ENCODE measurements at places on chromosomes 11 and 22.

- no peak for DNase-seq
Observed at GRCh38 chr11:79045800-79046304, 395.0 kb downstream of the TENM4 start.

DNA sequence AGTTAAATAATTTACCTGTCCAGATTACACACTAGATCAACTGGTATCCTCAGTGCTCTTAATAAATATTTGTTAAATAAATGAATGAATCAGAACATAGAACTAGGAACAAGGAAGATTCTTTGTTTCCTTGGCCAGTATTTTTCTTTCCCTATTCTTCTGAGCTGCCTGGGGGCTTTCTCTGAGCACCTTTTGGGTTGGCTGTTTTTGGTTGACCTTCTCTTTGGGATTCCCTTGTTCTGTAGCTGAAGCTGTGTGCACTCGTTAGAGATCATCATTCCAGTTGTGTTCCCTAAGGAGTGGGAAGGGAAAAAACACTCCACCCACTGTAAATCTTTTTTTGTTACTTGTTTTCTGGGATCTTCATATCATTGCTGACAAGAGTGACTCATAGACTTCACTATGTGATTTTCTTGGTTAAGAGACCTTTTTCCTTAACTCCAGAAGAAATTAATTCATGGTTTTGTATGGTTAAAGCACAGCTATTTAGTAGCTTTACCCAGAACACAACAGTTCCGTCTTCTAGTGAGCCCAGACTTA is 84.3 kb downstream of the STIM1 start:
- no peak for DNase-seq

DNA sequence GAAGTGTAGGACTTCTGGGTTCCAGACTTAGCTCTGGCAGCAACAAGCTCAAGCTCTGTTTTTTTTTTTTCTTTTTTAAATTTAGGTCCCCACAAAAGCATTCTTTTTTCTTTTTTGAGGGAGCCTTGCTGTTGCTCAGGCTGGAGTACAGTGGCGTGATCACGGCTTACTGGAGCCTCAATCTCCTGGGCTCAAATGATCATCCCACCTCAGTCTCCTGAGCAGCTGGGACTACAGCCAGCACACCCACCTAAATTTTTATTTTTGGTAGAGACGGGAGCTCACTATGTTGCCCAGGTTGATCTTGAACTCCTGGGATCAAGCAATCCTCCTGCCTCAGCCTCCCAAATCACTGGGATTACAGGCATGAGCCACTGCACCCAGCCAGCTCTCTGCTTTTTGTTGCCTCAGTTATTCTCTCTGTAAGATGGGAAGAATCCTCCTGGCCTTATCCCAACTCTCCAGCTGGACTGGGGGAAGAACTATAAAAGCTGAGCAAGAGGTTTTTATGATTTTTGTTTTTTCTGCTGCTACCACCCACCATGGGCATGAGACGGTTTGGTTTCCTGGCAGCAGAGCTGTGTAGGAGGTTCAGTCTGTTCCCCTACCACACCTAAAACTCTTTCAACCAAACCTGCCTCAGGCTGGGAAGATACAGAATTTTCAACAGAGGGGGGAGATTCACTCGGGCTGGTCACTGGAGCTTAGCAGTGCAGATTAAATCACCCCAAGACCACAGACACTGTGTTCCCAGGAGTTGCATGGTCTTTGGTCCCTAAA is 11.6 kb upstream of the MTFP1 start:
- DNase-seq: no peak

GRCh38 chr11:75351791-75352587 is 528 bp upstream of the ARRB1 start:
- peak; percentile 88 for DNase-seq

- DNase-seq: peak; percentile 89
Observed at GRCh38 chr11:35525501-35526175, at the start of gene PAMR1. PAMR1 (minus strand) TSS chr11:35525616; CDS start chr11:35525585, 31 bp downstream.

- peak; percentile 75 for DNase-seq
Observed at GRCh38 chr11:75597636-75598035, 35.6 kb downstream of the SERPINH1 start.

- DNase-seq: no peak
Observed at GRCh38 chr11:126603486-126603885, 248.0 kb downstream of the ST3GAL4 start.

DNA sequence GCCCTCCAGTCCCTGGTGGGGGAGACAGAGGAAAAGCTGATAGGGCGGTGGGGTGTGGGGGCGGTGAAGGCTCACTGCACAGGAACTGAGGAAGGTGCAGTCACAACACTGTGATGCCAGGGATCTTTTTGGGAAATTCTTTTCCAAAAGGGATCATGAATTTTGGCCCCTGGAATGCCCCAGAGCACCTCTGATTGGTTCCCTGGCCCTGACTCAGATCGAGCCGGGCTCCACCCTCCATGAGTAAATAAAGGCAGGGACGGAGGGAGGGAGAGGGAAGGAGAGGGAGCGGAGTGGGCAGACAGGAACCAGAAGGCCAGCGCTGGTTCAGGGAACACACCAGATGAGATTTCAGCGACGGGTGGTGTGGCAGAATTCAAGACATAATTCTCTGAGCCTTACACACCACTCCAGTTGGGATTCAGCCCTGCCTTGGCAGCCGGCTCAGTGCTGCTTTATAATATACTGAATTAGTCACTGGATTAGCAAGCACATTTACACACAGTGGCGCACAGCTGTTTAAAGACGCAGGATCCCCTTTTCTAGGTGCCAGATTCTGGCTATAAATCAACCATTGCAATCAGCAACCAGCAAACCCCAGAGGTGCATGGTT is 80.3 kb downstream of the ETS1 start:
- DNase-seq: no peak

GRCh38 chr11:109963101-109963500 is 130.1 kb upstream of the ZC3H12C start:
- no peak for DNase-seq

DNA sequence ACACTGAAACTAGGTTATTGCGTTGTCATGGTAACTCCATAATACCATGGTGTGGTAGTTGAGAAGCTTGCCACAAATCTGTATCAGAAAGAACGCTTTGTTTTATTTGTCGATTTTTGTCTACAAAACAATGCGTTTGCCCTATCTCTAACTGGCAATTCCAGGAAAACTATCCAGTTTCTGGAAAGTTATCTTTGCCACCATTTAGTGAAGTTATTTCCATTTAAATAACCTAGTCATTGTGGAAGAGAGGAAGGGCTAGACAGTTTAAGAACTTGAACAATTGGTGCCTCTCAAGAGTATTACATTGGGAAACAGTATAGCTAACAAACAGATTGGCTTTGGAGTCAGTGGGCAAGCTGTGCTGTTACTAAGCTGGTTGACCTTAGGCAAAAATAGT is 7.9 kb downstream of the HSD17B12 start:
- DNase-seq: no peak

DNA sequence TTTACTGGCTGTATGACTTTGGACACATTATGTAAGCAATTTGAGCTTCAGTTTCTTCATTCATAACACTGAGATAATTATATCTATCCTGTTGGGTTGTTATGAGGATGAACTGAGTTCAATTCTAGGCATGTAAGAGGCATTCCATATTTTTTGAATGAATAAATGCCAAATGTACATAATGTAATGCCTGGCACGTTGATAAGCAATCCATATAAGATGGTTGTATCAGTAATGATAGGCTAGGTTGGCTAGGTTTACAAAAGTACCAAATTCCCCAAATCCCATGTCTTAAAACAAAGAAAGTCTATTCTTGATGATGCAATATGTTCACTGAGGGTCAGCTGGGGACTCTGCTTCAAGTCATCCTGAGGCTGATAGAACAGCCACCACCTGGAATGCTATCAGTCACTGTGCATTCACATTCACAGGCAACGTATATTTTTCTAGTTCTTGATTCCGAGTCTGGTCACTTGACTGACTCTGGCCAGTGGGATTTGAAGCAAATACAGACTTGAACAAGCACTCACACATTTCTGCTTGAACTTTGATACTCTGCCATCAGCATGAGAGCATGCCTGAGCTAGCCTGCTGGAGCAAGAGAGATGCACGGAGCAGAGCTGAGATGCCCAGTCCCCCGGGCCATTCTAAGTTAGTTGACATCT is 104.0 kb upstream of the TIMP3 start:
- DNase-seq: no peak

DNA sequence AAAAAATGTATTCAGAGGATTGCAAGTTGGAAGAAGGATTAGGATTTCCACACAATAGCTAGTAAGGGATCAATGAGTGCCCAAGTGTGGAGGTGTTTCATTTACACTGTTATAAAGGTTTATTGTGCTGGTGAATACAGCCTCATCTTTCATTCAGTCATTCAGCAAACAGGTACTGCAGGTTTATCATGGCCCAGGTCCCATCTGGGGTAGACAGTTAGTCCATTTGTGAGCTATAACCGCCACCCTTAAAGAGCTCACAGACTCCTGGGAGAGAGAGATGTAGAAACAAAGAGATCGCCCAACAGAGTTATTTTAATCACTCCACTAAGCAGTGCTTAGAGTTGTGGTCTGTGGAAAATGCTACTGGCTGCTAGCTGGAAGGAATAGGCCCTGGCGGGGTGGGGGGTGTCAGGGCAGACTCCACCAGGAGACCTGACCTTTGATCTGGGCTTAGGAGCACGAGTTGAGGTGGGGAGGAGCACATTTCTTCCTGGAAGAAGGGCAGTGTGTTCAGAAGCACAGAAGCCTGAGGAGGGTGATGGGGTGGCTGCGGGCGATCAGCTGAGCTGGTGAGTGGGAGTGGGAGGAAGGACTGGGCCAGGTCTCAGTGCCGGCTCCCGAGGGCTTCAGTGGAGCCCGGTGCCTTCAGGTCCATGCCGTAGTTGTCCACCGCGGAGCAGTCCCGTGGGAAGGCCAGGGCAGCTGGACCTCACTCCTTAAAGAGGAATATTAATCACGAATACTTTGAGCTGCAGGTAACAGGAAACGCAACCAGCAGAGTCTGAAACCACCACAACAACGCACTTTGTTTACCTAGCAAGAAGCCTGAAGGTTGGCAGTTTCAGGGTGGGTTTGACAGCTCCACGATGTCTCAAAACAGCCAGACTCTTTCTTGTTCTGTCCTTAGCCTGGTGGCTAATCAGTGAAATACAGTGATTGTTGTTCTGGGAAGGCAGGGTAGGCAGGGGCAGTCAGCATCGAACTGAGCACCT is 11.2 kb downstream of the TOM1 start:
- DNase-seq: no peak

DNA sequence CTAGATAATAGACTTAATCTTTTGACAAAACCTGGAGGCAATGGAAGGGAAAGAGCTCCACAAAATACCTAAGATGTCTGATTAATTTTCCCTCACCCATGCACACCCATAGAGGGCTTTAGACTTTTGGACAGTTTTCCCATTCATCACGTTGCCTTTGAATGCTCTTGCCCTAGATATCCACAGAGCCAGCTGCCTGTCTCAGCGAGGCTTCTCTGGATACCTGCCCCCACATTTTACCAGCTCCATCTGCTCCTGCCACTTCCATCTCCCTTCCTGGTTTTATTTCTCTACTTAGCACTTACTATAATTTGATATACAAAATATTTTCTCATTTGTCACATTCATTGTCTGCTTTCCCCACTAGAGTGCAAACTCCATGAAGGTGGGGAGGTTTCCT is 136.8 kb downstream of the FDX1 start:
- DNase-seq: no peak

Data from H9 (cell line).